ENCODE measurements at places on chromosomes 7 and 10.
A peak's percentile ranks its signal among the peaks of the same experiment; 100 is the strongest.

DNA sequence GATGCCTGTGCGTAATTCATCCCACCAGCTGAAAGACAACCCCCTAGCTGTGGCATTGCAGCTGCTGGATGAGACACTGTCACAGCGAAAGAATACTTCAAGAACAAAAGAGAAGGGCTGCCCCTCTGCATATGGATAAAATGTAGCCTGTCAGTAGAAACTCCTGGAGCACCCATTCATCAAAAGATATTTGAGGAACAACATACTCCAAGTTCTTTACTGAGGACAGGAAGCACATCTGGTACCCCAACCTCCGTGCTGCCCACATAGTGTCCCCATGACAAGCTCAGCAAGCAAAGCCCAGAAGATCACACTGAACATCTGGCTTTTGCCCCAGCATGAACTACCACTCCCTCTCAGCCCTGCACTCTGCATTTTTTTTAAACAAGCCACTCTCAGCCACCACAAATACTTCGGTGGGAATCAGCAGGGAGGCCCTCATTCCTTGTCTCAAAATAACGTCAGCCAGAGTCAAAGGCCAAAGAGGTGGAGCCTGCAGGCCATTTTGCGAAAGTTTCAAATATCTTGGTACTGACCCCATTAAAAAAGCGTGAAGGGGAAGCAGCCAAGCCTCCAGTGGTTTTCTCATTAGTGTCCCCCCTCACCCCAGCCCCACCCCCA is 1.7 kb downstream of the CREB3L2 start:
- DNase-seq: peak; percentile 74
- H3K4me1 ChIP-seq: peaks cover 50% of the 10 kb centered on the region
- H3K36me3 ChIP-seq: no peaks in the 10 kb centered on the region

GRCh38 chr10:58622246-58622645 is 109.6 kb downstream of the BICC1 start:
- no peaks in the 10 kb centered on the region for H3K36me3 ChIP-seq
- DNase-seq: no peak

GRCh38 chr7:3117488-3118231 is 74.0 kb upstream of the CARD11 start:
- no peak overlapping the region for H3K27ac ChIP-seq
- DNase-seq: peak; percentile 52
- peaks cover 11% of the 10 kb centered on the region for H3K27me3 ChIP-seq

DNA sequence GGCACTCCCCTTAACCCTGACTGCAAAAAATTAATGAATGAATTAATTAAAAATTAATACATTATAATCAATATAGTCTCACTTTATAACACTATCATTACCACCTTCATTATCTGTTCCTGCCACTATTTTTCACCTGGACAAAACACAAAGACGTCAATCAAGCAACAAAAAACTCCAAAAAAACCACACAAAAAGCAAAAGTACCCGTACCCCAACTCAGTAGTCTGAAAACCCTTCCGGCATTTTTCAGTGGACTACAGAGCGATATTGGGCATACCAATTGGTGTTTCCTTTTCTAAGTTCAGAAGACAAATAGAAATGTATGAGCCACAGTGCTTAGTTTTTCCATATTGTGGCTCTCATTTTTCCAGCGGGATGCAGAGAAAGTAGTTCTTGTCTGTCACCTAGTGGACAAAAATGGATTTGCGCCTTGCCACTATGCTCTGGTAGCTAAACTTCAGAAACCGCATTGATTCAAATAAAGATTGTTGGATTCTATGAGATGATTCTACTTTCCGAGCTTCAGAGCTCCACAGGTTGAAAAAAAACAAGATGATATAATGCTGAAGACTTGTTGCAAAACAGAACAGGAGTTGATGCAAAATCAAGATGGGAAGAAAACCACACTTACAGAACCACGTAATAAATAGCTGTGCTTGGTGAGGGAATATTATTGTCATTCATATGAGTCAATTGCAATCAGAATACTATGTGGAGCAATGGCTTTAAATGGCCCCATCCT is 50.6 kb upstream of the ITGB1 start:
- no peak overlapping the region for H3K4me3 ChIP-seq
- H3K27me3 ChIP-seq: no peaks in the 10 kb centered on the region

- H3K27ac ChIP-seq: no peak overlapping the region
- H3K4me1 ChIP-seq: no peaks in the 10 kb centered on the region
- no peak overlapping the region for H3K4me3 ChIP-seq
- H3K36me3 ChIP-seq: peaks cover 73% of the 10 kb centered on the region
Measured at GRCh38 chr10:73522263-73522662, 26.4 kb upstream of the PPP3CB start.

All from suprapubic skin (tissue), 4 donors.